K562 (cell line): ENCODE measurements at places on chromosomes 12 and 14.

DNA sequence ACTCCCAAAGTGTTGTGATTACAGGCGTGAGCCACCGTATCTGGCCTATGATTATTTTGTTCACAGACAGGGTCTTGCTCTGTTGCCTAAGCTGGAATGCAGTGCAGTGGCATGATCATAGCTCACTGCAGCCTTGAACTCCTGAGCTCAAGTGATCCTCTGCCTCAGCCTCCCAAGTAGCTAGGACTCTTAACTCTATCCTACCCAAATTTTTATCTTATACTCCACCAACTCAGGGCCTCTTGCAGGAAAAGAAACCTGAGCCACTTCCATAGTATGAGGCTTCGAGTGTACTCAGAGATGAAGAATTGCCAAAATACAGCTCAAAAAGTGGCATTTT, 828 bp downstream of the MMAB start:
- no peak for DNase-seq

DNA sequence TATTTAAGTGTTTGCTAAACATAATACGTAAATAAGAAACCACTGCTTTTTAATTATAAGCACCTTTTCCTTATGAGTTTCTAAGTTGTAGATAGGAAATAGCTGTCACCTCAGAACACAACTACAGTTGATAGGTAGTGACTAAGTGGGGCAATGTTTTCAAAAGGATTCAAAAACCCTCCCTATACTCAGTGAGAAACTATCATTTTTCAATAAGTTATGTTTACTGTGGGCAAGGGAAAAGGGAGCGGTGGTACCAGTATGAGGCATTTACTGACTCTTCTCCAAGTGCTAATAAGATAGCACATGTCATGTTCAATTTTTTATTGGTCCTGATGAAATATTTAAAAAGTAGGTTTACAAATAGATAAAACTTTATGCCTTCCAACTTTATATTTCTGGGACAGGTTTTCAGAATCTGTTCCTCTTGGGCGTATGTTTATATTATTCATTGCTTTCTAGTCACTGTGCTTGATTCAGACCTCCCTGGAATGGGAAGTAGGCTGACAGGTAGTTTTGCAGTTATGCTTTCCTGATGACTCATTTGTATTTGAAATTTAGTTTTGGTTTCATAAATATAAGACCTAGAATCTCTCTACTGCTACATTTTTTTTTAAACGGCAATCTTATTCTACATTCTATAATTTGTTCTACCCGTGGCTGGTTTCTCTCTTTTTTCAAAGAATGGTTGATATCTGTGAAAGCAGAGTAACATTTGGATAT, 153.1 kb downstream of the TMEM117 start:
- DNase-seq = no peak

DNA sequence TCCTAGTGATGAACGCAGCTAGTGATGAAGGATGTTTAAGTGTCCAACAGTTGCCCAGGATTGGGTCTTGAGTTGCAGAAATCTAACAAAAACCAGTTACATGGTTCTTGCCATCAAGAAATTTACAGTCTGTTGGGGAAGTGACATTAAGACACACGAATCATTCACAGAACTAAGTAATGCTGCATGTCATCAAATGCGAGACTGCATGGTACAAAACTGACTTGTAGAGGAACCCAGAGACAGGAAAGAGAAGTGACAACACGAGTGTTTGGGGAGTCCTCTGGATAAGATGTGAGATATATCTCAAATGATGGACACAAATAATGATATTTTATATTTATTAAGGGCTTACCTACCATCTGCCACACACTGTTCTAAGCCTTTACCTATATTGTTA, 6.1 kb upstream of the SYNE3 start:
- no peak for DNase-seq

- DNase-seq = no peak
Measured at GRCh38 chr14:73802431-73803188, 49.0 kb upstream of the PTGR2 start.

DNA sequence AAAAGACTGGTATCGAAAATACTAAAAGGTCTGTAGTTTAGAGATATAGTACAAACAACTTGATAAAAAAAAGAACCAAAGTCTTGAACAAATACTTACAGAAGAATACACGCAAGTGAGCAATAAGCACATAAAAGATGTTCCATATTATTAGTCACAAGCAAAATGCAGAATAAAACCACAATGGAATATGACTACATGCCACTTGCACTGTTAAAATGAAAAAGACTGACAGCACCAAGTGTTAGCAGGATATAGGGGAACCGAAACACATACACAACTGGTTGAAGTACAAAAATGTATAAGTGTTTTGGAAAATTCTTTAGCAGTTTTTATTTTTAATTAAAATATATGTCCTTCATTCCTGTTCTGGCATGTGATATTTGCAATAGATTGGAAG, 3.6 kb downstream of the CLEC2A start:
- no peak for DNase-seq

DNA sequence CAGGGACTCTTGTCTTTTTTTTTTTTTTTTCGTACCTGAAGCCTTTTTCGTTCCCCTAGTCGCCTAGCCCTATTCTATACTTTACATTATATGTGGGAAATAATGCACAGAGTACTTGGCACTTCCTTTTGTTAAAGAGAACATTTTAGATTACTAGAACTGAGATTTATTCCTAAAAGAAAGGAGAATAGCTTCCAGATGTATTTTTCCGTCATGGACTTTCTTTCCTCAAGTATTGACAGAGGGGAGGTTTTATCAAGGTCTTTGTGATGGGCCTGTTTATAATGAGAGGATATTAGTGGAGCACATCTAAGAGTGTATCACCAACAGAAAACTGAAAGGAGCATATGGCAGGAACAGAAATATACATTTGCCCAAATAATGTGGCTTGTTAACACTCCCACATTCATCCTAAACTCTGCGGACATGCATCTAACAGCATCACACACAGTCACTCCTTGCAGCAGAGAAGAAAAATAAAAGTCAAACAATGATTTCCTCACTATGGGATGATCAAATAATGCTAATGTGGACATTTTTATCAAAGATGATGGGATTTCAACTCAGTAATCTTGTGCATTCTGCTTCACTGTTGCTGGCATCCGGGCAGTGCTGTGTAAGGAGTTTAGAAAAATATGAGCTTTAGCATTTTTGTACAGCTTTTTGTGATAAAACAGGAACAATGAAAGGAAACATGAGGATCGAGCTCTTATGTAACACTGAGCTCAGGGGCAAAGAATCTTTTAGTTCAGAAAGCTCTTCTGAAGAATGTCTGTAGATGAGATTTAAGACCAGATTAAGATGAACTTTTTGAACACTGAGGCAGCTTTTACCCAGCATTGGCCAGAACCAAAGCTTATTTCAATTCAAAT, 183.1 kb downstream of the EGLN3 start:
- DNase-seq = no peak

DNA sequence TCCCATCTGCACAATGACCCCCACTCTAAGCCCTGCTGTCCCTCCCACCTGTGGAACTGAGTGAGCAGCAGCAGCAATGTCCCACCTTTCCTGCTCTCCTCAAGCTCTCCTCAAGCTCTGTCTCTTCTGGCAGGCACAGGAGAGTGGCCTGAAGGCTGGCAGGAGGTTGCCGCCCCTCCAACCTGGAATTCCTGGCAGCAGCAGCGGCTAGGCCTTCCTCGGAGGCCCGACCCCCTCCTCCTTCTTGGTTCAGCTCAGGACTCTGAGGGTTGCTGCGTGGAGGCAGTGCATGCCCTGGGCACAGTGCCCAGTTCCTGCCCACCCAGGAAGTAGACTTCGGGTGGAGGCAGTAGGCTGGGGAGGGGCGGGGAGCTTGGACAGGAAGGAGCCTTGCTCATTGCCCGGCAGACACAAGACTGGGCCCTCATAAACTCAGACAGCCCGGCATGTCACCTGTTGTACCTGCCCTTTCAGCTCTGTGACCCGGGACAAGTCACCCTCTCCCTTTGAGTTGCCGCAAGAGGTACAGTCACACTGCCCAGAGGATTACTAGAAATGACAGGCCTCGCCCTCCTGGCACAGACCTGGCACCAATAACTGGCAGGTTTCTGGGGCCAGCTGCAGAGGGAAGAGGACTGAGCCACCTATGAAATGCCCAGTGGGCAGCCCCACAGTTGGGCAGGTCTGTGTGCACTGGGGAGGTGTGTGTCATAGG, 2.1 kb upstream of the SERPINA1 start:
- DNase-seq = no peak

GRCh38 chr12:30959110-30959710, 32.7 kb downstream of the TSPAN11 start:
- DNase-seq = no peak

- peak; percentile 34 for DNase-seq
Measured at GRCh38 chr12:13233830-13234641, 37.5 kb downstream of the EMP1 start.

- DNase-seq = no peak
Measured at GRCh38 chr12:116263844-116264243, 13.6 kb downstream of the MED13L start.

GRCh38 chr12:25830456-25830855, 128.0 kb upstream of the RASSF8 start:
- no peak for DNase-seq

DNA sequence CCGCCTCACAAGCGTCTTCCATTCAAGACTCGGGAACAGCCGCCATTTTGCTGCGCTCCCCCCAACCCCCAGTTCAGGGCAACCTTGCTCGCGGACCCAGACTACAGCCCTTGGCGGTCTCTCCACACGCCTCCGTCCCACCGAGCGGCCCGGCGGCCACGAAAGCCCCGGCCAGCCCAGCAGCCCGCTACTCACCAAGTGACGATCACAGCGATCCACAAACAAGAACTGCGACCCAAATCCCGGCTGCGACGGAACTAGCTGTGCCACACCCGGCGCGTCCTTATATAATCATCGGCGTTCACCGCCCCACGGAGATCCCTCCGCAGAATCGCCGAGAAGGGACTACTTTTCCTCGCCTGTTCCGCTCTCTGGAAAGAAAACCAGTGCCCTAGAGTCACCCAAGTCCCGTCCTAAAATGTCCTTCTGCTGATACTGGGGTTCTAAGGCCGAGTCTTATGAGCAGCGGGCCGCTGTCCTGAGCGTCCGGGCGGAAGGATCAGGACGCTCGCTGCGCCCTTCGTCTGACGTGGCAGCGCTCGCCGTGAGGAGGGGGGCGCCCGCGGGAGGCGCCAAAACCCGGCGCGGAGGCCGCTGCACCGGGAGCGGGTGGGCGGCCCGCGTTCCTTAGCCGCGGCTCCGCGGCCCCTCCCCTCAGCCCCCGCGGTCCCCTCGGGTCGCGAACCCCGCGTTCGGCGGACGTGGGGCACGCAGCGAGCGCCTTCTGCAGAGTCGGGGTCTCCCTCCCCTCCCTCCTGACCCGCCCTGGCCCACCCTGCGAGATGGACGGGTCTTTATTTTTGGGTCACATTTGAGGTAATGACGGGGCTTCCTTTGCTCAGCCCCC, at the start of gene UBC:
TSS of gene UBC (minus strand) at position 259 of the 847 bp plus-strand sequence. CDS start 879 bp downstream, outside the sequence.
- peak; percentile 84 for DNase-seq

DNA sequence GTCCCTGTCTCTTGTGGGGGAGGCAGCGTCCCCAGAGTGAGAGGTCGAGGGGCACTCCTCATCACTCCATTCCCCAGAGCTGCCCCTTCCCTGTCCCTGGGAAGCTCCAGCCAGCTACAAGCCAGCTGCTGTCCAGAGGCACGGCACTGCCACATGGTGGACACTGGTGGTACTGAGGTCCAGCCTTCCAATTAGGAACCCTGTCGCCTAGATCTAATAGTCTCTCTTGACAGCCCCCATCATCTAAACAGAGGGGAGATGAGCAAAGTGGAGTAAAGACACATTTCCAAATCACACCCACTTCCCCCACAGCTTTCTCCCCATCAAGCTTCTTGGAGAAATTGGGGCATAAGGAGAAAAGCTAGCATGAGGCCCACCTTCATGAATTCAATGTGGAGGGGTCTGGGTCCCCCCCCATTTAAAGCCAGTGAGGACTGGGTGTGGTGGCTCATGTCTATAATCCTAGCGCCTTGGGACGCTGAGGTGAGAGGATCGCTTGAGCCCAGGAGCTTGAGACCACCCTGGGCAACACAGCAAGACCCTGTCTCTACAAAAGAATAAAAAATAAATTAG, 2.1 kb upstream of the INHBE start:
- peak; percentile 89 for DNase-seq

- DNase-seq = no peak
Measured at GRCh38 chr12:47383942-47384341, 304.2 kb upstream of the AMIGO2 start.

- DNase-seq = no peak
Measured at GRCh38 chr12:52975820-52976573, 27.1 kb downstream of the KRT18 start.

- DNase-seq = no peak
Measured at GRCh38 chr12:12586879-12587675, 24.4 kb upstream of the DUSP16 start.
